ENCODE measurements at places on chromosomes 16 and 17.

DNA sequence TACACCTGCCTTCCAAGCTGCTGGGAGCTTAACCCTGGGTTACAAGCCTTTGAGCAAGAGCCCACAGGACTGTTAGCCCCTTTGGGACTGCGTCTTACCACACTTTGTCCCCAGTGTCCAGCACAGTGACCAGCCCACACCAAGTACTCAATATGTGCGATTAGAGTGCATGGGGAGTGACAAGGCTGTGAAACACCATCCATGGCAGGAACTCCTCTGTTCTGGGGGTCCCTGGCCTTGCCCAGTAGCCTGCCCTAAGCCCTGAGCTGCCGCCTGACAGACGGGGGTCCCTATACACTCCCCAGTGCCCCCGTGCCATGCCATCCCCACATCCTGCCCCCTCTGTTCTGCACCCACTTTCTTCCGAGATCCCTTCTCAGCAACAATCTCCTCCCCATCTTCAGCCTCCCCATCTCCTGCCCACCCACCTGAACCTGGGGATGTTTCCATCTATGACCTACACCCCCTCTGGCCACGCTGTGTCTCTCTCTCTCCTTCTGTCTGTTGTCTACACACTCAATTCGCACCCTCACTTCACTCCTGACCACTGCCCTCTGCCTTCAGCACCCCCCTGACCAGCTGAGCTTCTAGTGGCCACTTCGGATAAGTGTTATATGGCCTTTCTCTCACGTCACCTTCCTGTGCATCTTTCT lies 112.9 kb upstream of the SMURF2 start:
- no peak overlapping the region for H3K4me3 ChIP-seq
- no peak for DNase-seq
- H3K36me3 ChIP-seq = no peaks in the 10 kb centered on the region
- H3K27ac ChIP-seq = no peak overlapping the region

DNA sequence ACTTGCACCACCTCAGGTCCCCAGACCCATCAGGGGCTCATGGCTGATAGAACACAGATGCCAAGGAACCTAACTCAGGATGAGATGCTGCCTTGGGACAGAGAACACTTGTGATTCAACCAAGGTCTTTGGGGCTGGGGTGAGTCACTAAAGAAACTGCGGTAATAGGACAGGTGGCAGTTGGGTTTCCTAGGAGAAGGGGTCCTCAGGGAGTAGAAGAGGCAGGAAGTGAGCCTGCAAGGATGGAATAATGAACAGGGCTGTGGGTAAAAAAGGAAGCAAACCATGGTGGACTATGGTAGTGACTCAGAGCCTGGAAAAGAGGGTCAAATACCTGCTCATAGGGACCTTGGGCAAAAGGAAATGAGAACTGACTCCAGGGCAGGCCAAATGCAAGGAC lies 6.5 kb upstream of the PNPO start:
- H3K27me3 ChIP-seq = no peaks in the 10 kb centered on the region
- no peak overlapping the region for H3K4me3 ChIP-seq
- no peaks in the 10 kb centered on the region for H3K4me1 ChIP-seq
- H3K36me3 ChIP-seq = no peaks in the 10 kb centered on the region
- H3K27ac ChIP-seq = no peak overlapping the region

DNA sequence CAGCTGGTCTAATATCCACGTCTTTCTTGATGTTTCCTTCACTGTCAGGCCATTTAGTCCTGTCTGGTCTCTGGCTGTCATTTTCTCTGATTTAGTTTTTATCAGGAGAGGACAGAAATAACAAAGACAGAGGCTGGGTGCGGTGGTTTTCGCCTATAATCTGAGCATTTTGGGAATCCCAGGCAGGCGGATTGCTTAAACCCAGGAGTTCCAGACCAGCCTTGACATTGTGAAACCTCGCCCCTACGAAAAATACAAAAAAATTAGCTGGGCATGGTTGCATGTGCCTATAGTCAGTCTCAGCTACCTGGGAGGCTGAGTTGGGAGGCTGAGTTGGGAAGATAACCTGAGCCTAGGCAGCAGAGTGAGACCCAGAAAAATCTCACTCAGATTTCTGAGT lies 7.1 kb downstream of the SRCAP start:
- peaks cover 39% of the 10 kb centered on the region for H3K36me3 ChIP-seq
- H3K4me3 ChIP-seq = no peak overlapping the region
- H3K27me3 ChIP-seq = no peaks in the 10 kb centered on the region

- no peak for DNase-seq
- H3K36me3 ChIP-seq = no peaks in the 10 kb centered on the region
- no peak overlapping the region for H3K27ac ChIP-seq
- no peaks in the 10 kb centered on the region for H3K4me1 ChIP-seq
Measured at GRCh38 chr16:88672776-88673175, 9.9 kb upstream of the MVD start.

DNA sequence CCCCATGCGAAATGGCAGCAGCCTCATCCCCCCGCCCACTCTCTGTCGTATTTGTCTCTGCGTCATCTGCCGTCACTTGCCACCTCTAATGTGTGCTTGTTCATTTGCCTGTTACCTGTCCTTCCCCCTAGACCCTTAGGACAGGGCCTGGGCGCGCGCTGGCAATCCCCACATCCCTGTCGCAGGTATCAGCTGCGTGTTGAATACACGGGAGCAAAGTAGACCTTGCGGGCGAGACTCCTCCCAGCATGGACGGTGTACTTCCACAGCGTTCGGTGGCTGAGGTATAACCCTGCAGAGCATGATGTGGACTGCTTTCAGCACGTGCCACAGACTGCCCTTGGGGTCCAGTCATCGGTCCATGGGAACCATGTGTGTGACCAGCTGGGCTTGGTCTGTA lies 170.1 kb upstream of the CHMP6 start:
- no peak overlapping the region for H3K4me3 ChIP-seq
- H3K27me3 ChIP-seq = no peaks in the 10 kb centered on the region
- peaks cover 8% of the 10 kb centered on the region for H3K4me1 ChIP-seq
- no peak overlapping the region for H3K27ac ChIP-seq

DNA sequence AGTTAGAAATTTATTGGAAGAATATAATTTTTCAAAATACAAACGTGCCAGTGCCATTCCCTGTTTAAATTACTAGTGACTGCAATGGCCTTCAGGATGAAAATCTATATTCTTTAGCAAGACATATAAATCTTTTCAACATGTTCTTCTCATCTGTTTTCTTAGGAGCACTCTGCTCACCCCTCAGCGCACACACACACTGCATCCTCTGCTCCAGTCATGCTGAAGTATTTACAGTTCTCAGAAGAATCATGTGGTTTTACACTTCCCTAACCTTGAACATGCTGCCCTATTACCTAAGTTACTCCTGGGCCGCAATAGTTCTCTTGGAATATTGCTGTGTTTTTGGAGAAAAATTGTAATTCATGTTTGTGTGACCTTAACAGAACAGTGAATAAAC lies 820.6 kb downstream of the CDH8 start:
- H3K27me3 ChIP-seq = no peaks in the 10 kb centered on the region
- H3K27ac ChIP-seq = no peak overlapping the region
- no peaks in the 10 kb centered on the region for H3K36me3 ChIP-seq
- no peaks in the 10 kb centered on the region for H3K4me1 ChIP-seq
- no peak overlapping the region for H3K4me3 ChIP-seq
- no peak for DNase-seq

DNA sequence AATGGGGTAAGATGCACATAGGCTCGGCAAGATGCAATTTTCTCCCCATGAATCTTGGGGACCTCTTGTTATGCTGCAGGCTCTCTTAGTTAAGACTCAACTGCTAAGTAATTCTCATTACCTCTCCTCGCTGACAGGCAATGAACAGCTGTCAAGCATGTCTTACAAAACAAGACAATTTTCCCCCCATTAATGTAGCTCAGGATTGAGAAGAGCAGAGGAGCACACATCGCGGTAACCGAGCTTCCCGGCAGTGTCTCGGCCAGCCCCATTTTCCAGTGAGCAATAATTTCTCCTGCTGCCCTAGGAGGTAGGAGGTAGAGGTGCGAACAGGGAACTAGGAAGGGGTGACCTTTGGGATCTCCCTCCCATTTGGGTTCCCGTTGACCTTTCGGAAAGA lies 272.1 kb downstream of the HAPSTR1 start:
- DNase-seq = no peak
- no peaks in the 10 kb centered on the region for H3K27me3 ChIP-seq
- no peak overlapping the region for H3K4me3 ChIP-seq
- no peaks in the 10 kb centered on the region for H3K36me3 ChIP-seq
- H3K4me1 ChIP-seq = no peaks in the 10 kb centered on the region
- no peak overlapping the region for H3K27ac ChIP-seq

DNA sequence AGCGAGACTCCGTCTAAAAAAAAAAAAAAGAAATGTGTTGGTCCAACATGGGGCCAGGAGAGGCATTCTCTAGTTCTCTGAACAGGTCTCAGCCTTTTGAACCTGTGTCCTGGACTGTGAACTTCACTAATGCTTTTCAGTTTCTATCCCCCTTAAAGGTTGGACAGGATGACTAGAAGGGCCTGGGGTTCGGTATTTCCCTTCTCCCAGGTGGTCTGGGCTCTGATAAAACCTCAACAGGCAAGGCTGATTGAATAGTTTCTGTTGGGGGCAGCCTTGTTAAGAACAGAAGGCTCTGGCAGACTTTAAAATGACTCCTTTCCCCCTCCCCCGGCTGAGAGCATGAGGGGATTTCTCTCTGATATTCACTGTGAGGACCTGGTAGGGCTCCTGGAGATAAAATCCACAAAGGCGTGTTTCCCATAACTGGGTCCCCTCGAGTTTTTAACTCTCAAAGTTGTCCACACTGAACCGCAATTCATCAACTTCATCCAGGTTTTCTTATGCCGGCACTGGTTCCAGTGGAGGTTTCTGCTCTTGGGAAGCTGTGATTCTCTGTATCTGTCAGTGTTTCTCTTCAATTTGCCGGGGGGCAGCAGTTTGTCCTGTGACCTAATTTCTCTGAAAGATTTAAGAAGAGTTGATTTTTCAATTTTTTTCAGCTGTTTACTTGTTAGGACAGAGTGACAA lies 91.3 kb downstream of the METRNL start:
- no peak overlapping the region for H3K4me3 ChIP-seq
- no peak overlapping the region for H3K27ac ChIP-seq
- no peaks in the 10 kb centered on the region for H3K4me1 ChIP-seq
- no peaks in the 10 kb centered on the region for H3K36me3 ChIP-seq

GRCh38 chr17:69900829-69901228 lies 174.2 kb upstream of the KCNJ16 start:
- no peak overlapping the region for H3K4me3 ChIP-seq
- no peak overlapping the region for H3K27ac ChIP-seq
- DNase-seq = no peak
- 0 out of 2 replicates have a peak, but pooled peaks cover 4% of the 10 kb centered on the region for H3K4me1 ChIP-seq
- H3K27me3 ChIP-seq = peaks cover 20% of the 10 kb centered on the region
- H3K36me3 ChIP-seq = no peaks in the 10 kb centered on the region

- DNase-seq = no peak
- no peak overlapping the region for H3K4me3 ChIP-seq
- peaks cover 23% of the 10 kb centered on the region for H3K4me1 ChIP-seq
- no peak overlapping the region for H3K27ac ChIP-seq
- H3K36me3 ChIP-seq = no peaks in the 10 kb centered on the region
Measured at GRCh38 chr17:4838309-4838785, 5.2 kb downstream of the MINK1 start.

GRCh38 chr17:78159575-78160158 lies 8.7 kb upstream of the SYNGR2 start:
- H3K4me3 ChIP-seq = no peak overlapping the region
- H3K27me3 ChIP-seq = no peaks in the 10 kb centered on the region
- no peaks in the 10 kb centered on the region for H3K36me3 ChIP-seq
- peaks cover 7% of the 10 kb centered on the region for H3K4me1 ChIP-seq

DNA sequence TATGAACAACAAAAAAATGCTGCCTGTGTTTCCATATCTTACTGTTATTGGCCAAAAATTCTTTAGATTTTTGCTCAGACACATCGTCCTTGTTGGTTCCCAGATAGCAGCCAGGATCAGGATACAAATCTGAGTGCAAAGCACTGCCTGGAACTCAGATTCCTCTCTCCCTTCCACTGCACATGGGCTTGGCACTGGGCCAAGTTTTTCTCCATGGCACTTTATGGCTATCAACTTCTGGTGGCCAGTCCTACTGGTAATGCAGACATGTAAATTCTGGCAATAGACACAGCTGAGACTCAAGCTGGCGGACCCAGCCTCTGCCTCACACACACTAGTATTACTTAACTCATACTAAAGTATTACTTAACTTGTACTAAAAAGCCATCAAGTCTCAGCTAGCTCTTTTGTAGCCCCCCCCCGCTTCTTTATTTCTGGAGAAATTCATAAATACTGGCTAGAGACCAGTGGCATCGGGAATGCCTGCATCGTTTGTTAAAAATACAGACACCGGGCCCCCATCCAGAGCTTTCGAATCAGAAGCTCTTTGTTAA lies 181.2 kb upstream of the COX10 start:
- no peak for DNase-seq
- H3K4me3 ChIP-seq = no peak overlapping the region
- no peaks in the 10 kb centered on the region for H3K27me3 ChIP-seq
- H3K36me3 ChIP-seq = no peaks in the 10 kb centered on the region
- H3K4me1 ChIP-seq = no peaks in the 10 kb centered on the region

GRCh38 chr17:80817861-80818260 lies 173.8 kb upstream of the CHMP6 start:
- peaks cover 4% of the 10 kb centered on the region for H3K4me1 ChIP-seq
- no peak for DNase-seq
- H3K4me3 ChIP-seq = no peak overlapping the region
- H3K36me3 ChIP-seq = no peaks in the 10 kb centered on the region
- no peaks in the 10 kb centered on the region for H3K27me3 ChIP-seq

- H3K4me3 ChIP-seq = no peak overlapping the region
- no peaks in the 10 kb centered on the region for H3K27me3 ChIP-seq
- H3K4me1 ChIP-seq = no peaks in the 10 kb centered on the region
- no peak overlapping the region for H3K27ac ChIP-seq
Measured at GRCh38 chr17:7322520-7323194, 6.5 kb downstream of the NEURL4 start.

GRCh38 chr16:1019231-1020090 lies 37.9 kb downstream of the SOX8 start:
- no peaks in the 10 kb centered on the region for H3K4me1 ChIP-seq
- no peaks in the 10 kb centered on the region for H3K36me3 ChIP-seq
- no peak overlapping the region for H3K4me3 ChIP-seq
- DNase-seq = no peak
- H3K27ac ChIP-seq = no peak overlapping the region

GRCh38 chr17:74800531-74800930 lies 24.4 kb upstream of the NAT9 start:
- DNase-seq = no peak
- H3K4me3 ChIP-seq = no peak overlapping the region
- H3K27me3 ChIP-seq = no peaks in the 10 kb centered on the region
- no peak overlapping the region for H3K27ac ChIP-seq
- no peaks in the 10 kb centered on the region for H3K4me1 ChIP-seq

DNA sequence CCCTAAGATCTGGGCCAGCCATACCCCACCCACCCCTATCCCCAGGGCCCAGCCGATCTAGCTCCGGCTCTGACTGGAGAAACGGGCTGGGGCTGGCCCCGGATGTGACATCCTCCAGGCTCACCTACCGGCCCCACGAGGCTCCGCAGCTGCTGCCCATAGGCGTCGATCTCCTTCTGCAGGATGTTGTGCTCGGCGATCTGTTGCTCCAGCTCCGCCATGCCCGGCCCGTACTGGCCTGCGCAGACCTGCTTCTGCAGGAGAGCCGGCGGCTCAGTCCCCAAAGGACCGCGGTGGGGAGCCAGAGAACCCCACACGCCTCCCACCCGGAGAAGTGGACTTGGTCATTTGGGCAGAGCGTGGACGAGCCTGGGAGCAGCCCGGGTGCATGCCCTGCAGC lies 4.8 kb downstream of the EVPL start:
- no peak for DNase-seq
- no peaks in the 10 kb centered on the region for H3K36me3 ChIP-seq
- H3K4me1 ChIP-seq = no peaks in the 10 kb centered on the region
- no peak overlapping the region for H3K27ac ChIP-seq

Data from MM.1S (cell line).